Activated T-helper 1 cell treated with anti-CD3 and anti-CD28 coated beads, Interleukin-2, amount 50 U/mL, for 16 hours (primary cell): ENCODE measurements at places on chromosomes 4 and X.

DNA sequence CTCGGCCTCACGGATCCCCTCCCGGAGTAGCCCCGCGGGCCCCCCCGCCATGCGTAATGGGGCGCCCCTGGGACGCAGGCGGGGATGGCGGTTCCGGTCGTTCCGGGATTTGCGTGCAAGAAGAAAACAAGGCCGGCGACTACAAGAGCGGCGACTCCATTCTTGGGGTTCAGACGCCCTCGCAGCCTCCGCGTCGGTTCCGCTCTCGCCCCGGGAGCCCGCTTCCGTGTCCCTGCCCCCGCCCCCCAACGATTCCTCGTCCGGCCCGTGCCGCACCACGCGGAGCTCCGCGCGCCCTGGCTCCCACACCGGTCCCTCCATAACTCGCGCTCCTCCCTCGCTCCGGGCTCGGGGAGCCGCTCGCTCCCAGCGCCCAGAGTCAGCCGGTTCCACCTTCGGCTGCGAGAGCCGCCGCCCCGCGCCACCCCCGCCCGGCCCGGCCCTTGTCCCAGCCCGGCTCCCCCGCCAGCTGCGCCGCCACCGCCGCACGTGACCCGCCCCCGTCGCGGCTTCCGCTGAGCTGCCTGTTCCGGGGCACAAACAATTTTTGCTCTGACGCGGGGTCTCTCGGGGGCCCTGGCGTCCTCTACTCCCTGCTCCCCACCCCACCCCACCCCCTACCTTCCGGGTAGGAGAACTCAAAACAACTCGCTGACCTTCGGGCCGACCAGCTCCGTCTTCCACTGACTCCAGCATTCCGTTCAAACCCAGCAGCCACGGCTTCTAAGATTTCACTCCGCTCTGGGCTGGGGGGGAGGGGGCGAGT, 78.8 kb upstream of the BCOR start:
- no peak for DNase-seq

DNA sequence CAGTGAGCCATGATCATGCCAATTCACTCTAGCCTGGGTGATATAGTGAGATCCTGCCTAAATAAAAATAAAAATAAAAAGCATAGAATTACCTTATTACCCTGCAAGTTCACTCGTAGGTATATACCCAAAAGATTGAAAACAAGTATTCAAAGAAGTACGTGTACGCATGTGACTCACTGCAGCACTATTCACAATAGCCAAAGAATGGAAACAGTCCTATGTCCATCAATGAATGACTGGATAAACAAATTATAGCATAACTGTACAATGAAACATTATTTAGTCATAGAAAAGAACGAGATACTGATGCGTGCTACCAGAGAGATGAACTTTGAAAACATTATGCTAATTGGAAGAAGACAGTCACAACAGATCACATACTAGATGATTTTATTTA, 204.6 kb upstream of the DIAPH2 start:
- no peak for DNase-seq

DNA sequence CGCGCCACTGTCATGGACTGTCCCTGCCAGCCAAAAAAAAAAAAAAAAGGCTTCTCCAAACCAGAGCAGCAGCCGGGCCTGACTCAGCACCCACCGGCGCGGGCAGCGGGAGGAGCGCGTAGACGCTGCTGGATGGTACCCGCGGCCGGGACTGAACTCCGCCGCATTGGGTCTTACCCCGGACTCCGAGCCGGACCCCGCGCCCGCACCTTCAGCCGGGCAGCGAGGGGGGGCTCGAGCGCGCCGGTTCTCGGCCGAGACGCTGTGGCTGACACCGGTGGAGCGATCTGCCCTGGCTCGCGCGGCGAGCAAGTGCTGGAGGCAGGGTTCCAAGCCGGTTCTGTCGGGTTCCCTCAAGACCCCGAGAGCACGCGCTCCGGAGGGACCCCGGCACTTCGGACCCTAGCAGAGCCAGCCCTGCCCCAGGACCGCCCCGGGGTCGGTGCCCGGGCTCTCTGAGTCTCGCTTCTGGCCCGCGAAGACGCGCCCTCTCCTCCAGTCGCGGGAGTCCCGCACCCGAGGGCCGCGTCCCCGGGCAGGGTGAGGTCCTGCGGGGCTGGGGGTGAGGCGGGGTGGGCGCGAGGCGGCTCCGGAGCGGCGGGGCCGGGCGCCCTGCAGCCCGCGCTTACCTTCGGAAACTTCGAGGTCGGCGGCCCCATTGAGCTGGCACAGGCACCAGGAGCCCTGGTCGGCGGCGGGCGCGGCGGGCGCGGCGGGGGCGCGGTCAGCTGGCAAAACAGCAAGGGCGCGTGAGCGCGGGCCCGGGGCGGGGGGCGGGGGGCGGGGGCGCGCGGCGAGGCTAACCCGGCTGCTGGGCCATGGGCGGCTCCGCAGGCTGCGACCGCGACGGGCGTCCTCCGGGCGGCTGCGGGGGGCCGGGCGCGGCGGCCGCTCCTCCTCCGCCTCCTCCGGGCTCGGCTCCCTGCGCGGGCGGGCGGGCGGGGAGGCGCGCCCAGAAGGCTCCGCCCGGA, 11.8 kb upstream of the MAN2B2 start:
- no peak for DNase-seq

DNA sequence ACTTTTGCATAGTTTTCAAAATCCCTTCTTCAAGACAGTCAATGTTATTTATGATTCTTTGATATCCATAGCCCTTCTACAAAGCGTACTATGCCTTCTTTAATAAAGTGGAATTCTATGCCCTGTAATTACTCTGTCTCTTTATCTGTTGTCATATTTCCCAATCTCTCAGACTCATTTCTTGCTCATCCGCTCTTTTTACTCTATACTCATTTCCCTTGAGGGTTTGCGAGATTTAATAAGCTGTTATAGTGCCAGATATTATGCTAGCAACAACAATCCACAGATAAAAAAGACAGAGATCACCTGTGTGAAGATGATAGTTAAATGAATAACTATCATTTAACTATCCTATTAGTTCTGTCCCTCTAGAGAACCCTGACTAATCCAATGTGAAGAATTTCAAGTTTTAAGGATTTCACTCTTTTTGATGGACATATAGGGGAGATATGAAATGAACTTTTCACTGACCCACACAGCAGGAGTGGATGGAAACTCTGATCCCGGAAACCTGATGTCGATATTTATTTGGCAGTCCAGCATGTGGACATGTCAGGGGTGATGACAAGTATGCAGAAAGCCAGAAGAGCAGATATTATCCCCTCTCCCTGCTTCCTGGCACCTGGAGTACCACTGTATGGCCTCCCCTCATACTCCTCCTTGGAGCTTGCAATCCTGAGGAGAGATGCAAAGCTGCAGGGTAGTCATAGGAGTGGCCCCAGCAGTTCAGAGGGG, 49.7 kb downstream of the TMEM156 start:
- no peak for DNase-seq

DNA sequence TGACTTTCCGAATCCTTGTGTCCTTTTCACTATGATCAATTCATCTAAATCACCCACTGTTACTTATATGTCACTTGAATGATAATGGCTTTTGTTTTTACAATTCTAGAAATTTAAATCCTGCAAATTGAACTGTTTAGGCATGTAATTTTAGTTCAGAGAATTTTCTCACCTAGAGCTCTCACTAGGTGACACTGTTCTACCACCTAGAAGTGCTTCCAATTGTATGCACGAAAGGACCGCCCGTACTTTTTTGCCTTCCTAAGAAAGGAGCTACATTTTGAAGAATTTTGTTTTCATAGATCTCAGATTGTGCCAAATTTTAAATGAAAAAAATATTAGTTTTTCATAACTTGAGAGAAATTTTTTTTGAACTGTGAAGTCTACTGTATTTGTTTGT, 481.6 kb upstream of the FSTL5 start:
- DNase-seq: no peak

GRCh38 chr4:10958226-10958856, 273.8 kb upstream of the CLNK start:
- DNase-seq: no peak

GRCh38 chrX:8579602-8580001, 115.0 kb downstream of the VCX3B start:
- DNase-seq: no peak
